A673 (cell line): ENCODE measurements at places on chromosomes 7 and 10. TPM values are rescaled to one million over a fixed set of nuclear protein-coding genes. Genes with fewer than 3 reads are reported as not detected.

Gene CCL24
- total RNA-seq: not detected in 2 replicates

Gene THSD7A
- 0.55 and 0.64 TPM in 2 replicates for total RNA-seq

Gene CYP2C19
- 0.17 TPM in 1 of 2 replicates, not detected in the other for total RNA-seq

Gene SAMD9L
- 0.26 and 0.49 TPM in 2 replicates for total RNA-seq

Gene MLXIPL
- total RNA-seq: 17.4 and 20.6 TPM in 2 replicates

Gene GRM8
- total RNA-seq: 0.72 and 0.80 TPM in 2 replicates

Gene STAG3
- total RNA-seq: 1.2 and 2.4 TPM in 2 replicates

Gene FAM180A
- total RNA-seq: not detected in 2 replicates

Gene NUDT5
- total RNA-seq: 133 and 137 TPM in 2 replicates

Gene CPA4
- total RNA-seq: 0.35 TPM in 1 of 2 replicates, not detected in the other

Gene AOC1
- not detected in 2 replicates for total RNA-seq

Gene PPP1R3C
- 2.1 and 2.7 TPM in 2 replicates for total RNA-seq

Gene CBLL1
- 30.8 and 37.9 TPM in 2 replicates for total RNA-seq

Gene LGI1
- not detected in 2 replicates for total RNA-seq

Gene APBB1IP
- not detected in 2 replicates for total RNA-seq

Gene IL6
- total RNA-seq: not detected in 2 replicates

Gene CYP26C1
- total RNA-seq: 0.13 and 0.20 TPM in 2 replicates

Gene EIF4H
- total RNA-seq: 432 and 453 TPM in 2 replicates

Gene GPR85
- 0.32 TPM in 1 of 2 replicates, not detected in the other for total RNA-seq

Gene TRPV5
- not detected in 2 replicates for total RNA-seq

Gene FANK1
- 0.83 and 1.4 TPM in 2 replicates for total RNA-seq

Gene TRIM74
- total RNA-seq: 0.31 TPM in 1 of 2 replicates, not detected in the other

Gene SUN3
- not detected in 2 replicates for total RNA-seq

Gene GRM3
- not detected in 2 replicates for total RNA-seq

Gene OR2A7
- total RNA-seq: 1.2 and 2.0 TPM in 2 replicates

Gene HOXA7
- total RNA-seq: 0.56 and 1.5 TPM in 2 replicates

Gene NKX2-3
- 0.20 TPM in 1 of 2 replicates, not detected in the other for total RNA-seq

Gene AKR1C4
- total RNA-seq: not detected in 2 replicates

Gene CADPS2
- total RNA-seq: 74.4 and 81.3 TPM in 2 replicates

Gene GNGT1
- total RNA-seq: not detected in 2 replicates

Gene LRRD1
- total RNA-seq: 0.11 TPM in 1 of 2 replicates, not detected in the other

Gene FAM25A
- total RNA-seq: not detected in 2 replicates

Gene SPDYE16
- 0.13 TPM in 1 of 2 replicates, not detected in the other for total RNA-seq

Gene IL15RA
- total RNA-seq: 1.1 and 1.7 TPM in 2 replicates

Gene KLF14
- not detected in 2 replicates for total RNA-seq

Gene FERD3L
- not detected in 2 replicates for total RNA-seq

Gene AKR1C3
- 618 and 627 TPM in 2 replicates for total RNA-seq

Gene NME8
- total RNA-seq: not detected in 2 replicates

Gene AGR2
- total RNA-seq: not detected in 2 replicates

Gene FGF8
- not detected in 2 replicates for total RNA-seq

Gene ZNF783
- total RNA-seq: 10.8 and 11.3 TPM in 2 replicates

Gene TUBB8
- total RNA-seq: 0.24 and 0.35 TPM in 2 replicates

Gene CAMK2B
- total RNA-seq: 0.13 and 0.42 TPM in 2 replicates

Gene RET
- total RNA-seq: 68.0 and 70.1 TPM in 2 replicates

Gene EBF3
- total RNA-seq: 52.2 and 56.2 TPM in 2 replicates

Gene GPR37
- 0.42 and 0.67 TPM in 2 replicates for total RNA-seq
